ENCODE measurements at places on chromosomes 4 and X. TPM values are rescaled to one million over a fixed set of nuclear protein-coding genes. Genes with fewer than 3 reads are reported as not detected.
A peak's percentile ranks its signal among the peaks of the same experiment; 100 is the strongest.

GRCh38 chr4:151646322-151646721, 114.5 kb downstream of the GATB start:
- DNase-seq, result no peak

Gene ERCC6L
- 1.7 TPM for polyA plus RNA-seq

Gene ITIH6
- not detected for polyA plus RNA-seq

Gene SULT1B1
- not detected for polyA plus RNA-seq

Gene FUNDC2
- 83.9 TPM for polyA plus RNA-seq

DNA sequence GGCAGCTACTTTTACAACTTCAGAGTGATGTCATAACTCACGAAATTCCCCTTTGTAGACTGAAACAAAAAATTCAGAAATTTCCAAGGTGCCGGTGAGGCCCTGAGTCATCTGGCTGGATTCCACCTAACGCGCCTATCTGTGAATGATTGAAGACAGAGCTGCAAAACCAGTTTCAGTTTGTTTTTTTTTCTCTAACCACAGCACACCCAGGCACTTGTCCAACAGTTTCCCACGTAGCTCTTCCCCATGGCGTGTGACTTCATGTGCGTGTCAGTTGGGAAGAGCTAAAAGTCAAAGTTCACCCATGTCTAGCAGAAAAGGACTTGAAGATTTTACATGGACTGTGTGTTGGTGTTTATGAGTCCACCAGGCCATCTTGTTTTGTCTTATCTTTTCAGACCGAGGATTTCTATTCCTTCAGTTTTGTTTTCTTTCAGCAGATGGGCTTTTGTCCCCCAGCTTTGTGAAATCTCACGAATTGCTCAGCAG, 16.4 kb downstream of the TCEANC start:
- peak; percentile 92 for DNase-seq

- DNase-seq, result no peak
These were observed 86.0 kb downstream of the ATG4A start for GRCh38 chrX:108177351-108178142.

GRCh38 chr4:109444182-109444844, 10.7 kb downstream of the SEC24B start:
- DNase-seq, result no peak

GRCh38 chrX:19674041-19674789, 158.9 kb upstream of the MAP3K15 start:
- DNase-seq, result no peak

Gene XPNPEP2
- 0.45 TPM for polyA plus RNA-seq

DNA sequence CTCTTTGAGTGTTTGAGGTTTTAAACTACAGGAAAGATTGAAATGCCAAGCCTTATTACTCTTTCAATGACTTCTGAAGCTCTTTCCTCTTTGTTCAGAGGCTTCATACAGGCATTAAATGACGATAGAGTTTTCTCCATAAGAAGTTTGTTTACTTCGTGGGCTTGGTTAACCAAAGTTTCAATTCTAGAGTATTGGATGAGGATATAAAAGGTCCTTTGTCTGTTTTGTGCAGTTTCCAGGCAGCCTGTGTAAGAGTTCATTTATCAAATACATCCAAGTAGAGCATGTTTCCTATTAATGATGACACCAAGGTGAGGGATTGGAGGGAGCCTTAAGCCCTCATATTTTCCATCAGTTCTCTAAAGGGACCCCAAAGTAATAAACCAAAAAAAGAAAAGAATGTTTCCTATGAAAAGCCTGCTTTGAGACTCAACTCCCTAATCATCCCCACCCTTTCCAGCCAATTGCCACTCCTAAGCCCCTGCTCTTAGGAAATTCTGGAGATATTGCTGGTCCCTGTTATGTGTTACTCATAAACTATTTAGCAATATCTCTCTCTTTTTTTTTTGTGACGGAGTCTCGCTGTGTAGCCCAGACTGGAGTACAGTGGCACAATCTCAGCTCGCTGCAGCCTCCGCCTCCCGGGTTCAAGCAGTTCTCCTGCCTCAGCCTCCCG, 106.2 kb upstream of the IL13RA1 start:
- no peak for DNase-seq

DNA sequence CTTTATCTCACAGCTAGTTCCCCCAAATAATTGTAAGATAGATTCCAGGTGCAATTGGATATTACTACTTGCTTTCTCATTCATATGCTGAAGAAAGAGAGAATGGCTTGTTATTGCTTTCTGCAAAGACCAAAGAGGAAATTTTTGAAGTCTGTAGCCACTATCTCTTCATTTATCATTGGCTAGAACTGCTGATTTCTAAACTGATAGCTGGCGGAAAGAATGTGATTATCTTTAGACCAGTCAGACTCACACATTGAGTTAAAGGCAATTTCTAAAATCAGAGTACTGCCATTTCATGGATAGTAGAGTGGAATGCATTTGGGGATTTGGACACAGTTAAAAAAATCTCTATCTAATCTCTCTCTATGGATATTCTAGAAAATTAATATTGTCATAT, 12.4 kb upstream of the TMPRSS11E start:
- DNase-seq, result no peak

DNA sequence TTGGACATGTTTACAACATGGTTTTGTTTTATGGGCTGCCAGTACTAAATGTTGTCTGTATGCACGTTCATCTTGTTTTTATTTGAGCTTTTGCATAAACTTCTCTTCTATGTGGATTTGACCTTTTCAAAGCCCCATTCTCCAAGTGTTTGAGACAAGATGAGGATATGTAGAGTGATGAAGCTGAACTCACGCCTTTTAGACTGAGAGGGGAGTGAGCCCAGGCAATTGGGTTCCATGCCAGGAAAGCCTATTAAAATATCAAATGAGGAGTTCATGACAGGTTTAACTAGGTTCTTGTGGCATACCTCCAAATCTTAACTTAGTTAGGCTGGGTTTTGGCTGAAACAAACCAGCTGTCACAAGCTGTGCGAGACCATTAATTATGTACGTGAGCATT, 170.4 kb upstream of the LDB2 start:
- no peak for DNase-seq

GRCh38 chr4:37865450-37865849, 25.4 kb upstream of the TBC1D1 start:
- no peak for DNase-seq

Gene STARD8
- polyA plus RNA-seq, result 1.6 TPM

GRCh38 chrX:55340896-55341433, 76.2 kb upstream of the PAGE3 start:
- no peak for DNase-seq

Gene PLRG1
- polyA plus RNA-seq, result 105 TPM

Gene PAGE2B
- not detected for polyA plus RNA-seq

DNA sequence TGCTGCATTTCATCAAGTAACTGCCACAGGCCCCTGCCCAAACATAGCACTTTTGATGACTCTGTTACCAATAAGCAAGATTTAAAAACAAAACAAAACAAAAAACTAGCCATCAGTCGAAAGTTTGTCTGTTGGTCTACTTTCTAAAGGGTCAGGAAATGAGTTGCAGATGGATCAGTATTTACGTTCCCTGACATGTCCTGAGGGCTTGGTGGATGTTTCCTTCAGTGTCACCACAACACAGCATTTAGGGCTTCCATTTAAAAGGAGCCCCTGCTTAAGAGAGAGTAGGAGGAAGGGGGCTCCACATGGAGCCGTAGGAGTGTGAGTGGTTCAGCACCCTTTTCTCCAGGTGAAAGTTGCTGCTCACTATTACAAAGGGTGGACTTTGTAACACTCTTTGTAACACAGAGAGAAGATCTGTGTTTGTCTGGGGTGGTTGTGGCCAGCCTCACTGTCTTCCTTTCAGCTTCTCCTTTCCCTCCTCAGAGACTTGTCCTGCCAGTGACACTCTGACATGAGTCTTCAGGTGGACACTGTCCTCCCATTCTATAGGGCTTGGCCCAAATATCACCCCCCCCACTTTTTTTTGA, 167.5 kb upstream of the PDE5A start:
- no peak for DNase-seq

GRCh38 chrX:10569946-10570345, 50.4 kb downstream of the MID1 start:
- no peak for DNase-seq

GRCh38 chrX:1152090-1152489, 60.4 kb downstream of the CRLF2 start:
- no peak for DNase-seq

Gene STPG2
- polyA plus RNA-seq, result not detected

Gene NWD2
- polyA plus RNA-seq, result not detected

DNA sequence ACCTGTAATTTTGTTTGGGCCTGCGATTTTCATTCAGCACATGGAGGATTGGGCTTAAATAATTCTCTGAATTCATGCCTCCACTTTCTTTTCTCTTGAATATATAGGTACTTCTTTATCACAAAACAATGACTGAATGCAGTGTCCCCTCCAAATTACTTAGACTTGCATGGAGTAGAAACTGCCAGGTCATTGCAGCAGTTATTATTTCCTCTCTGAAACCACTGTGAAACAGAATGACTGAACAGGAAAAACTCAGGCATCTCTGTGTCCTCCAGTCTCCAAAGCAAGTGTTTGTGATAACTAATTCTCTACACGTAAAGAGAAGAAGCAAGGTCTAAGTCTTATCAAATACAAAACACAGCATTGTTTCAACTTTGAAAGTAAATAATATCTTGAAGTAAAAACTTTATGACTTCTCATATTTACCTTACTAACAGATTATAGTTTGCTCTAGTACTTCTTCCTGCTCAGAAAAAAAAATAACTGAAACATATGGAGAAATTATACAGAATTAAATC, 144.5 kb upstream of the DIAPH2 start:
- DNase-seq, result no peak

Gene TMPRSS11D
- not detected for polyA plus RNA-seq

Gene DCK
- polyA plus RNA-seq, result 7.0 TPM

GRCh38 chr4:172813359-172813923, 355.2 kb upstream of the GALNT7 start:
- DNase-seq, result no peak

DNA sequence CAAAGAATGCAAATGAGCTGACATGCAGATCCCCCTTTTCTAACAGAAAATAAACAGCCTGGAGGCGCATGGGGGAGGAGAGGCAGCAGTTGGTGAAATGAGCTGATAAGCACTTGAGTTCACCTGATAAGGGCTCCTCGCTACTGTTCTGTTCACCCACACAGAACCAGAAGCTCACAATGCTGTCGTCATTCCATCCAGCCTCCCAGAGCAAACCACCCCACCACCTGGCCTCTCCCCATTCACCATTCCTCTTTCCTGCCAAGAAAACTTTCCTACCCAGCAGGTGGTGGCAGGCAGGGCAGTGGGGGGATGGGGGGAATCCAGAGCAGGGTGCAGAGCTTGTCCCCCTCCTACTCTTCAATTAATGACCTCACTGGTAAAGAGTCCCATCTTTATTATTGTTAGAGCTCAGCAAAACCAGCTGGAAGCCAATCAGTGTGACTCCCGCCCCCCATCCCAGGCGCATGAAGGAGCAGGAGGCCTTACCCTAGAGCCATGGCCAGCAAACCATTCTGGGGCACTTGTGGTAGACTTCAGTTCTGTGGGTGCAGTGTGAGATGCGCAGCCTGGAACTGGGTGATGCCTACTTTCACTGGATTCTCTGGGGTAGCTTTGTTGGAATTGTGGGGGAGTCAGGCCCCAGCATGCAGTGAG, 350.3 kb downstream of the ZIC3 start:
- no peak for DNase-seq

DNA sequence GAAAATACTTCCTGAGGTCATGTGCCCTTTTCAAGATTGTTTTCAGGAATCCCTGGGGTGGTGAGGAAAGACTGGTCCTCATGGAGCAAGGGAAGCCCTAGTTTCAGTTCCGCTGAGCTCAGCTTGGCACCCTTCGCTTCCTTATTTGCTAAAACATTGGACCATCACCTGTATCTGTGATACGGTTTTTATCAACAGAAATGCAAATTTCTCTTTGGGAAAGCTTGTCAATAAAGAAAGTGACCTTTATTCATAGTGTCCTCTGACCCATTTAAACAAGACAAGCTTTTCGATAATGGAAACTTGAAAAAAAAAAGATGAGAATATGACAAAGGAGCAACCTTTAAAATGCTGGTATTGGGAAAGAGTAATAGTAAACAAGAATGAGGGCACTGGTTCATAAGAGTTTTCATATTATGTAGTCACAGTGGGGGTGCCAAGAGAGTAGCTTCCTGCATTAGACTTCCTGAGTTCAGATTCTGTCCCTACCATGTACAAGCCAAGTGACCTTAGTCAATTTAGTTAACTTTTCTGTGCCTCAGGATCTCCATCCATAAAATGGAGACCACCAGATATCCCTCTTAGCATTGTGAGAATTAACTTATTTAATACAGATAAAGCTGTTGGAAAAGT, 57.0 kb upstream of the RAI2 start:
- no peak for DNase-seq

GRCh38 chr4:11626066-11626465, 197.4 kb upstream of the HS3ST1 start:
- DNase-seq, result no peak

Gene VCX3A
- polyA plus RNA-seq, result not detected

Gene SPINK2
- polyA plus RNA-seq, result not detected

Gene ATP10D
- polyA plus RNA-seq, result 44.5 TPM

DNA sequence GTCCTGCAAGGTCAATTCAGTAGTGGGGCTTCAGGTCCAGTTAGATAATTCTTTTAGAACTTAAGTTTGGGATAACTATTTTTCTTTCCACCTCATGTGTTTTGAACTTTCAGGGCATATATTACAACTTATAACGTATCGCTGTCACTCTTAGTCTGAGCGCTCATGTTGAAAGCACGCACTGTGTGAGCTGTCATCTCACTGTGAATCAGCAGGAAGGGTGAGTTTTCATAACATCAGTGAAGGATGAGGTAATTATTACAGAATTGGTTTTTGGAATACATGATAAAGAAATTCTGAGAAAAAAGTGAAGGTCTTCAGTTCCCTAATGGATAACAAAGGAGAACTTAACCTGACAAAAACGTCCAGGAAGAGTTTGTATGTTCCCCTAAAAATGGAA, 45.1 kb upstream of the SLC4A4 start:
- DNase-seq, result peak; percentile 59

Gene CCDC110
- 1.1 TPM for polyA plus RNA-seq

Gene CXCL8
- polyA plus RNA-seq, result 6.1 TPM

All from AG04450 (cell line).